ENCODE measurements at places on chromosomes 1 and 21.

GRCh38 chr1:182833271-182833670, 5.9 kb upstream of the DHX9 start:
- DNase-seq: no peak

- peak; percentile 49 for DNase-seq
Measured at GRCh38 chr1:37473431-37474045, 842 bp upstream of the ZC3H12A start.

GRCh38 chr1:27455139-27455811, 34.7 kb downstream of the WASF2 start:
- DNase-seq: peak; percentile 22

DNA sequence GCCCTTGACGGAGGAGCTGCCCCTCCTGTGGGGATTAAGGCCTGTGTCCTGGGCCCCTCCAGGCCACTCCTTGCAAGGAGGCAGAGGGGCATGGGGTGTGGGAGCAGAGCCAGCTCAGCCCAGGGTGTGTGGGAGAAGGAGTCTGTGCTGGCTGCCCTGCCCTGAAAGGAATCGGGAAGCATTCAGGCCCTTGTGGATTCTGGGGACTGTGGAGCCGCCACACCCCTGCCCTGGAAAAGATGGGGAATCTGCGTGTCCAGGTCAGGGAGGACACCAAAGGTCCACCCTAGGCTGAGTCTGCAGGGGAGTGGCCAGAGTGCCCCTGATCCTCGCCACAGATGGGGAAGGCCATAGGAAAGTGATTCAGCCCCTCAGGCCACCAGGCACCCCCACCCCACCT, 16.5 kb upstream of the PRDM16 start:
- no peak for DNase-seq

DNA sequence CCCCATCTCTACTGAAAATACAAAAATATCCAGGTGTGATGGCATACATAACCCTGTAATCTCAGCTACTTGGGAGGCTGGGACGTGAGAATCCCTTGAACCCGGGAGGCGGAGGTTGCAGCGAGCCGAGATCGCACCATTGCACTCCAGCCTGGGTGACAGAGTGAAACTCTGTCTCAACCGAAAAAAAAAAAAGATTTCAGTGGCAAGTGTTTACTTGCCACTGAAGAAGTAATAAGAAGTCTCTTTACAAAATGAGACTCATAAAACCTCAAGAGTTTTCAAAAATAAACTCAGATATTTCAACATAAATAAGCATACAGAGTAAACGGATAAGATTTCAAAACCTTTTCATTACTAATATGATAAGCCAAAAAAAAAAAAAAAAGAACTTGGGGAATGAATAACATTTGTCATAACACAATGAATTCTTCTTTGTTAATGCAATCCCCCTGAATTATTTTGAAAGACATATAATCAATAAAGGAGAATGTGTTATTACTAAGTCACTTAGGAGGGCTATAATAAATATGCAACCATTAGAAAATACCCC, 34.2 kb upstream of the EXO1 start:
- no peak for DNase-seq

DNA sequence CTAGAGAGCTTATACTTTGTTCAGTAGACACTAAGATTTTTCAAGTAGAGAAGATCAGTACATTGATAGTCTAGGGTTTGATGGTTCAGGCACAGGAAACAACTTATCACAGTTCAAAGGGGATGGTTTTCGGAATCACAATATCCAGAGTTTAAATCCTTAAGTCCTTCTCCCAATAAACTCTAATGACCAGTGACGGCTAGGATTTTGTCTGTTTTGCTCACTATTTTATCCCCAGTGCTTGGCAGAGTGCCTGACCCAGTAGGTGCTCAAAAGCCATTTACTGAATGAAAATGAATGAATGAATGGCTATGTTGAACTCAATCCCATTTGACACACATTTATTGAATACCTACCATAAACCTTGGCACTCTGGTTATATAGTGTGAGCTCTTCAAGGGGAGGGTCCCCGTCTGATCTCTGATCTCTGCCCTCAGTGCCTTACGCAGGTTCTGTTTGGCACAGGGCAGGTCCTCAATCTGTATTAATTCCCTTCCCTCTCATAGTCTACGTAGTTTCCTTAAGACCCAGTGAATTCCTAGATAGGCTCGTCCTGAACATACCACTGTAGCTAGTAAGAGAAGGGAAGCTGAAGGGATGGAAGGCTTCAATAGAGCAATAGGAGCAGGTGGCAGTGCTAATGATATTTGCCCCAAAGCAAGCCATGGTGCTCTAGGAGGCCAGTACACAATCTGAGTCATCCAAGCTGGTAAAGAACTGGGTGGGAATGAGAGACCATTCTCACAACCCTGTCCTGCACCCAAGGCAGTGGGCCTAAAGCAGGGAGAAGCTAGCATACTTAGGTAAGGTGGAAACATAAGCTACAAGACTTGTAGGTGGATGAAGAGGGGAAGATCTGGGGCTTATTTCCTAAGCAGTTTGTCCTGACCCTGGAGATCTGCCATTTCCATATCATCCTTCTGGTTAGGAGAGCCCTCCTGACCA, 53.4 kb downstream of the DMAP1 start:
- DNase-seq: no peak

GRCh38 chr1:101239095-101240040, 2.5 kb downstream of the S1PR1 start:
- peak; percentile 73 for DNase-seq

DNA sequence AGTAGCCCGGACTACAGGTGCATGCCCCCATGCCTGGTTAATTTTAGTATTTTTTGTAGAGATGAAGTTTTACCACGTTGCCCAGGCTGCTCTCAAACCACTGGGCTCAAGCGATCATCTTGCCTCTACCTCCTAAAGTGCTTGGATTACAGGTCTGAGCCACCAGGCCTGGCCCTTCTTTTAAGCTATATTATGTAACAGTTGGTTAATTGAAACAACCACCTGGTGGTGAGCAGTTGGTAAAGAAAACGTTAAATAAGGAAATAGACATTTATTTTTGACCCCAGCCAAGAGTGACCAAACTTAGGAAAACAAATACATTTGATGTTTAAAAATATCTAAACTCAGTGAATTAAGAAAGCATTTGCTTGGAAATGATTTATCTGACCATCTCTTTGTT, 12.1 kb upstream of the PDC start:
- DNase-seq: no peak

GRCh38 chr1:221271701-221272100, 392.5 kb downstream of the HLX start:
- DNase-seq: no peak

GRCh38 chr1:181166377-181167196, 78.1 kb downstream of the IER5 start:
- DNase-seq: peak; percentile 82

- no peak for DNase-seq
Measured at GRCh38 chr1:217620814-217621213, 10.1 kb downstream of the GPATCH2 start.

DNA sequence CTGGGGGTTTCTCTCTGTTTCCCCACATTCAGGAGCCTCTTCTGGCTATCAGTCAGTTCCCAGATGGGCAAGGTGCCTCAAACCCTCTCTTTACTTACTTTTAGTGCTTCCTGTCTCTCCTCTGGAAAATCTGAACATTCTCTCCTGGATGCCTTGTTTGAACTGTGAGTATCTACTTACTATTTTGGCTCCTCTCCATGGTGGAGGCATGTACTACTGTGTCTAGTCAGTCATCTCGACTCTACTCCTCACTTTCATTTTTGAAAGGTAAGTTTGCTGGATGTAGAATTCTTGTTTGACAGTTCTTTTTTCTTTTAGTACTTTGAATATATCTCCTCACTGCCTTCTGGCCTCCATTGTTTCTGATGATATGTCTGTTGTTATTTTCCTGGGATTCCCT, 70.9 kb upstream of the FAM78B start:
- DNase-seq: no peak

GRCh38 chr1:230067871-230068620, 1.0 kb downstream of the GALNT2 start:
- DNase-seq: peak; percentile 54

GRCh38 chr1:97870589-97870988, 50.2 kb downstream of the DPYD start:
- no peak for DNase-seq

GRCh38 chr1:223748405-223748772, 36.0 kb downstream of the CAPN2 start:
- DNase-seq: no peak

- DNase-seq: no peak
Measured at GRCh38 chr1:188240772-188241406, 1412.1 kb downstream of the PLA2G4A start.

DNA sequence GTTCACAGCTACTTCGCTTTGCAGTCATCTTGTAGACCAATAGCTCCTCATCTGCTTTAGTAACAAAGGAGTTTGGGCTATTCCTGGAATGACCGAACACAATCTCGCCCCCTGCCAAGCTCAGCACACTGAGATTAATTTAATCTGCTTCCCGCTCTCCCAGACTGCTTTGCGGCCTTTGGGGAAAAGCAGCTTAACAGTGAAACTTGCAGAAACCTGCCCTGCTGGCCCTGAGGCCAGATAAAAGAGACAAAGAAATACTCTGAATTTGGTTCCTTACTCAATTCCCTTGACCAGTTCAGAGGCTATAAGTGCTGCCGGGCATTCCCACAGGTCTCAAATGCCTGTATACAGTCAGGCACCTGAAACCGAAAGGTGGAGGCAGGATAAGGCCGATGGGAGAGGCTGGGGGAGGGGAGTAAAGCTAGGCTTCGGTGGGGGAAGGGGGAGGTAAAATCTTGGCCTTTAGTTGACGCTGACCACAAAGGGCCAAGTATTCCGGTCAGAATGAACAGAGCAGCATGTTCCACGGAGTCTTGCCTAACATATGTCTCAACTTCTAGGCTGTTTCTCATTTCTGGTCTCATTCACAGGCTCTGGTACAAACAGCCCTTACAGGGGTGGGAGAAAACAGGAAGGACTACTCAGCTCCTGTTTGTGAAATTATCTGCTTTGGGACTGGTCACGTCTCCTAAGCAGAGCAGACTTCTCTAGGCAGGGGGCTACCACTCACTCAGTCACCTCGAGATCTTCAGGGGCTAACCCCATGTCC, 17.7 kb upstream of the A3GALT2 start:
- DNase-seq: no peak

GRCh38 chr1:45009956-45010854, 919 bp downstream of the HECTD3 start:
- DNase-seq: peak; percentile 57

GRCh38 chr1:43445606-43446387, 7.9 kb downstream of the HYI start:
- DNase-seq: no peak

GRCh38 chr1:34795916-34796315, 3.1 kb downstream of the GJA4 start:
- no peak for DNase-seq

GRCh38 chr1:156082309-156083091, at the start of gene MEX3A:
Gene MEX3A (minus strand): TSS chr1:156082465. CDS start chr1:156081998, 467 bp downstream.
- peak; percentile 75 for DNase-seq

DNA sequence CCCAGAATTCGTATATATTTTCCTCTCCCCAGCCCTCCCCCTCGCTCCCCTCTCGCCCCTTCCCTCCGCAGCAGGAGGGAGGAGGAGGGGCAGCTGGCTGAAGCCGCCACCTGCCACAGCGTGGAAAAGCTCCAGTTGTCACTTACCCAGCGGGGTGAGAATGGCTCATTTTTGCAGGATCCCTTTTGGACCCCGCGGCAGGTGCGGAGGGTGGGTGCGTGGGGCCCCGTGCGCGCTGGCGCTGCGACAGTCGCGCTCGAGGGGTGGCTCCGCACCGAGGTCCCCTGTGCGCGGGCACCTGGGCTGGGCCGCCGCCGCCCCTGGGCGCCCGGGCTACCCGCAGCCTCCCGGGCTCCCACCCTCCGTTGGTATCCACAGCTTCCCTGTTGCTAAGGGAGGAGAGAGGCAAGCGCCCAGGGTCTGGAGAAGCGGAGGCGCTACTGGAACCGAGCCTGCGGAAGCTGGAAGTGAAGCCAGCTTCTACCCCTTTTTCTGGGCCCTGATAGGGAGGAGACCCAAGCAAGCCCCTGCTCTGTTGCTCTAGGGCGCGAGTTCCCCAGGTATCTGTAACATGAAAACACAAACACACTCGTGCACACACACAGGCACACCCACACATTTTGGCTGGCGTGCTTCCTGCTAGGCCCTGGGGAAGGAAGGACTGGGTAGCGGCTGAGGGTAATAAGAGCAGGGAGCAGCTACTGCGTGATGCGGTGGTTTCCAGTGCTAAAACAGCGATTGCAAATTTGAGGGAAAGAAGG, at the start of gene ERICH3:
ERICH3 (minus strand) TSS at position 442 of the 761 bp plus-strand sequence; CDS start at position 169, 273 bp downstream.
- DNase-seq: no peak

DNA sequence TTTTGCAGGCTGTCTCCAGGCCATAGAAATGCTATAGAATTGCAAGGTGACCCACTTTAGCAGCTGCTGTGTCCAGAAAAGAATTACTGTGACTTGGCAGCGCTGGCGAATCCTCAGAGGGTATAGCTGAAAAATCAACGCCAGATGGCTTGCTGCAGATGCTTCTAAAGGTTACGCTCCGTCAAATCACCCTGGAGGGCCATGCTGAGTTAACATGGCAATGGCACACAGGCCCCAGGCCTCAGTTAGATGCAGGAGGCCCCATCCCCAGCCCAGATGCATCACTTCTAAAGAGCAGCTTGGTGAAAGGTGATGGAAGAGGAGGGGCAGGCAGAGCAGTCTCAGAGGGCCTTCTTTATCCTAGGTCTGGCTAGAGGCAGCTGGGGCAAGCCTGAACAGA, 18.0 kb downstream of the KIAA1614 start:
- no peak for DNase-seq

GRCh38 chr1:218166268-218166945, 118.7 kb upstream of the RRP15 start:
- no peak for DNase-seq

GRCh38 chr1:97091679-97092078, 370.1 kb downstream of the PTBP2 start:
- no peak for DNase-seq

- peak; percentile 93 for DNase-seq
Measured at GRCh38 chr1:88891318-88891950, at the start of gene GTF2B. Gene GTF2B (minus strand): TSS chr1:88891567. CDS start chr1:88891499, 68 bp downstream.

DNA sequence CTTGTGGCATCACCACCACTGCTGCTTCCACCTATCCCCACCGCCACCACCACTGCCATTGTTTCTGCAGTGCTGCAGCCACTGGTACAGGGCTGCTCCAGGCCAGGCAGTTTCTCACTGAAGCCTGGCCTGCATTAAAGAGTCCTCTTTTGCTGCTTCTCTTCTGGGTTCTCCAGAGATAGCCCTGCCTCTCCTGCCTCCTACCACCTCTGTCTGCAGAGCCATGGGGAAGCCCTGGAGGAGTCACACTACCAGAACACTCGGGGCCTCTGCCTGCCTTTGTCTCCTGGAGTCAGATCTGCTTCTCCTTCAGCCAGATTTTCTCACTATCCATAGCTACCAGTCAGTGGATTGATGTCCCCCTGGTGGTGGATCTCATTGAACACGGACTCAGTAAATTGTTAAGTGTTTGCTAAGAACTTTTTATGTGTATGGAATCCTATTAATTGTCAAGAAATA, 37.7 kb upstream of the DDAH1 start:
- peak; percentile 5 for DNase-seq

DNA sequence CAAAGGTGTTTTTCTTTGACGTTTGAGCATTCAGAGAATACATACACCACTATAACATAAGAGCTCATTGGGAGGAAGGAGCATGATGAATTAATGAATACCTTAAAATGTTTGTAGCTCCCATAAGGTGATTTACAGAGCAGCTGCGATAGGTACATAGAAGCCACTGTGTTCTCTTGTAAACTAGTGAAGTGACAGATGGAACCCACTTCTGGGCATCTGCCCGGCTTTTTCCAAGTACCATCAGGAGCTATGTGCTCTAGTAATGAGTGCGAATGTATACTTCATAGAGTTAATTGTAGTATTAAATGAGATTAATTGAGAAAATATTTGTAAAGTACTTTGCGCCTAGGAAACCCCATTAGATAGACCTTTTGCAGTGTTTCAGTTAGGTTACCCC, 48.4 kb downstream of the HENMT1 start:
- no peak for DNase-seq

GRCh38 chr1:243316366-243316989, 60.6 kb downstream of the SDCCAG8 start:
- DNase-seq: no peak

Data from stimulated activated CD4-positive, alpha-beta T cell treated with anti-CD3 and anti-CD28 coated beads, Interleukin-15, amount 100 ng/mL, for 24 hours (primary cell).